Transverse colon (tissue), 4 donors: ENCODE measurements at places on chromosomes 3 and 15. TPM values are rescaled to one million over a fixed set of nuclear protein-coding genes. Genes with fewer than 3 reads are reported as not detected.

- no peak overlapping the region for H3K4me3 ChIP-seq
- no peak for DNase-seq
- no peaks in the 10 kb centered on the region for H3K27me3 ChIP-seq
- H3K36me3 ChIP-seq = no peaks in the 10 kb centered on the region
Measured at GRCh38 chr15:49625460-49626036, 4.7 kb downstream of the DTWD1 start.

The SPTSSB gene
- 0.41 TPM for total RNA-seq

DNA sequence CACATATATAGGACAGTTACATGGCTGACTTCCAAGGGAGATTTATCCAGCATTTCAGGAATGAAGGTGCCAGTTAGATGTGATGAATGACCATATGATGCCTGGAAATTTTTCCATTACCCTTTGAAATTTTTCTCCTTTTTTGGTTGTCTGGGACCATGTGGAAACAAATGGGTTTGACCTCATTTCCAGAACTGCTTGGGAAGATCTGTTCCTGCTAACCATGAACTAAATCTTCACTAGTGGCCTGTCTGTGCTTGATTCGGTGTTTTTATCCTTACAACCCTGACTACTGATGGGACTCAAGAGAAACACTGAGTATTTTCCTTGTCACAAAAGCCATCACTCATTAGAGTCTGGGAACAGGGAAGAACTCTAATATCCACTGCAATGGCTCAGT lies 409.4 kb downstream of the PDCD6IP start:
- H3K27me3 ChIP-seq = no peaks in the 10 kb centered on the region
- no peak for DNase-seq
- no peaks in the 10 kb centered on the region for H3K36me3 ChIP-seq

GRCh38 chr15:44647036-44647435 lies 16.4 kb downstream of the SPG11 start:
- no peaks in the 10 kb centered on the region for H3K4me1 ChIP-seq
- no peak for DNase-seq
- H3K27ac ChIP-seq = no peak overlapping the region
- H3K4me3 ChIP-seq = no peak overlapping the region
- no peaks in the 10 kb centered on the region for H3K36me3 ChIP-seq

- H3K4me3 ChIP-seq = no peak overlapping the region
- peaks cover 3% of the 10 kb centered on the region for H3K27me3 ChIP-seq
- no peak overlapping the region for H3K27ac ChIP-seq
- H3K36me3 ChIP-seq = no peaks in the 10 kb centered on the region
Measured at GRCh38 chr3:170801597-170801996, 68.4 kb downstream of the RPL22L1 start.

GRCh38 chr3:78941587-78941986 lies 826.2 kb downstream of the ROBO1 start:
- no peaks in the 10 kb centered on the region for H3K27me3 ChIP-seq
- no peaks in the 10 kb centered on the region for H3K36me3 ChIP-seq
- no peaks in the 10 kb centered on the region for H3K4me1 ChIP-seq
